RWPE2 (cell line): ENCODE measurements at places on chromosomes 3 and 15.
A peak's percentile ranks its signal among the peaks of the same experiment; 100 is the strongest.

- peaks cover 20% of the 10 kb centered on the region for H3K4me1 ChIP-seq
- H3K4me3 ChIP-seq: no peak overlapping the region
- DNase-seq: no peak
- no peaks in the 10 kb centered on the region for H3K36me3 ChIP-seq
- peak overlapping the region; percentile 68 for H3K27ac ChIP-seq
These were observed 74.5 kb downstream of the TLE3 start for GRCh38 chr15:70023064-70023768.

DNA sequence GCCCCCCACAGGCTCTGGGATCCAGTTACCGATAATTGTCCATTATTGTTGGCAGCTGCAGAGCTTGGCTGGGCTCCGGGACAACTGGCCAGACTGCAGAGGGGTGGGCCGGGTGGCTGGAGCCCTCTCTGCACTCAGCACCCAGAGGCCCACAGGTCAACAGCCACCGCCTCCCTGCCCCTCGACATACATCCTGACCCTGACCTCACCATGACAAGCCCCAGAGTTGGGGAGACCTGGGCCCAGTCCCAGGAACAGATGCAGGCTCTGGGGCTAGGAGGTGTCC lies 22.4 kb downstream of the PTH1R start:
- no peaks in the 10 kb centered on the region for H3K4me1 ChIP-seq
- H3K36me3 ChIP-seq: no peaks in the 10 kb centered on the region
- H3K27ac ChIP-seq: no peak overlapping the region
- DNase-seq: no peak
- no peak overlapping the region for H3K4me3 ChIP-seq

DNA sequence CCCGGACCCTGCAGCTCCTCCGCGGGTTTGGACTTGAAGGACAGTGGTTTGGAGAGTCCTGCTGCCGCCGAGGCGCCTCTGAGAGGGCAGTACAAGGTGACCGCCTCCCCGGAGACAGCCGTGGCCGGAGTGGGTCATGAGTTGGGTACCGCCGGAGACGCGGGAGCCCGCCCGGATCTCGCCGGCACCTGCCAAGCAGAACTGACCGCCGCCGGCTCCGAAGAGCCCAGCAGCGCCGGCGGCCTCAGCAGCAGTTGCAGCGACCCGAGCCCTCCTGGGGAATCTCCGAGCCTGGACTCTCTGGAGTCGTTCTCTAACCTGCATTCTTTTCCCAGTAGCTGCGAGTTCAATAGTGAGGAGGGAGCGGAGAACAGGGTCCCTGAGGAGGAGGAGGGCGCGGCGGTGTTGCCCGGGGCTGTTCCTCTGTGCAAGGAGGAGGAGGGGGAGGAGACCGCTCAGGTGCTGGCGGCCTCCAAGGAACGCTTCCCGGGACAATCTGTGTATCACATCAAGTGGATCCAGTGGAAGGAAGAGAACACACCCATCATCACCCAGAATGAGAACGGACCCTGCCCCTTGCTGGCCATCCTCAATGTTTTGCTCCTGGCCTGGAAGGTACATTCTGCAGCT lies 634 bp downstream of the MINDY2 start:
- H3K4me3 ChIP-seq: peak overlapping the region; percentile 69
- peak overlapping the region; percentile 73 for H3K27ac ChIP-seq
- H3K36me3 ChIP-seq: 0 out of 2 replicates have a peak, but pooled peaks cover 7% of the 10 kb centered on the region
- no peaks in the 10 kb centered on the region for H3K27me3 ChIP-seq

- no peak overlapping the region for H3K4me3 ChIP-seq
- no peaks in the 10 kb centered on the region for H3K36me3 ChIP-seq
- H3K4me1 ChIP-seq: no peaks in the 10 kb centered on the region
- no peak overlapping the region for H3K27ac ChIP-seq
- no peak for DNase-seq
These were observed 41.8 kb upstream of the CCNL1 start for GRCh38 chr3:157201648-157202278.

DNA sequence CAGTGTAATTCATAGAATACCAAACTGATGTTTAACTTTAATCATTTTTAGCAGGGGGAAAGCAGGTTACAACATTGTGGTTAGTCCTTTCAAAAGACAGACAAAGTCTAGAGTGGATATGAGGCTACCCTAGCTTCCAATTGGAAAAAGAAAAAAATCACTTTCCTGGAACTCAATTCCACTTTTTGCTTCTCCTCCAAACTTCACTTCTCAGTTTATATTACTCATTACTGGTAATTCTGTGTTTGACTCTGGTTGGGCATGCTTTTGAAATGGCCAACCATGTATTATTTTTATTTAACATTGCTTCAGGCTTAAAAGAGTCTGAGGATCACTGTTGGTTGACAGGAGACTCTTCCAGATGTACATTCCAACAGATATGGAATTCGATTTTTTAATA lies 84.8 kb downstream of the RAP2B start:
- no peak for DNase-seq
- H3K4me3 ChIP-seq: no peak overlapping the region
- no peaks in the 10 kb centered on the region for H3K27me3 ChIP-seq
- no peak overlapping the region for H3K27ac ChIP-seq
- no peaks in the 10 kb centered on the region for H3K36me3 ChIP-seq

GRCh38 chr3:190586631-190587011 lies 72.7 kb downstream of the IL1RAP start:
- H3K36me3 ChIP-seq: no peaks in the 10 kb centered on the region; the same call in 1 of the 2 replicates
- no peak for DNase-seq
- H3K4me1 ChIP-seq: peaks cover 25% of the 10 kb centered on the region
- no peaks in the 10 kb centered on the region for H3K27me3 ChIP-seq

- H3K4me3 ChIP-seq: no peak overlapping the region
- no peak overlapping the region for H3K27ac ChIP-seq
- no peaks in the 10 kb centered on the region for H3K4me1 ChIP-seq
- no peak for DNase-seq
These were observed 314.7 kb downstream of the MAGI1 start for GRCh38 chr3:65723985-65724384.

DNA sequence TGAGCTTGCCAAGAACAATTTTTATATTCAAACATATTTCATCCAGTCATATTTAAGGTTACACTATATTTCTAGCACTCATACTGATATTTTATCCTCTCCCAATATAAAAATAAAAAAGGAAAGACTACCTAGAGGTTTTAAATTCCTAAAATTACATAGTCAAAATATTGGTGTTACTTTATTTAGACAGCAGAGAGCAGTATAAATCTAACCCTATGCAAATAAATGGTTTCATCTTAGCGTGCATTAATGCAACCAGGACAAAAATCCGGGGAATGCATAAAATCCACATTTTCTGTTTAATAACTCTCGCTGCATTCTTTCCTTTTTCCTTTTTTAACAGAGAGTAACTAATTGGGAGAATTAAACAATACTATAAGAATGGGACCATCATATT lies 1447.4 kb upstream of the ALCAM start:
- no peak overlapping the region for H3K27ac ChIP-seq
- H3K4me1 ChIP-seq: no peaks in the 10 kb centered on the region
- H3K27me3 ChIP-seq: no peaks in the 10 kb centered on the region
- H3K36me3 ChIP-seq: no peaks in the 10 kb centered on the region
- H3K4me3 ChIP-seq: no peak overlapping the region
- DNase-seq: no peak

DNA sequence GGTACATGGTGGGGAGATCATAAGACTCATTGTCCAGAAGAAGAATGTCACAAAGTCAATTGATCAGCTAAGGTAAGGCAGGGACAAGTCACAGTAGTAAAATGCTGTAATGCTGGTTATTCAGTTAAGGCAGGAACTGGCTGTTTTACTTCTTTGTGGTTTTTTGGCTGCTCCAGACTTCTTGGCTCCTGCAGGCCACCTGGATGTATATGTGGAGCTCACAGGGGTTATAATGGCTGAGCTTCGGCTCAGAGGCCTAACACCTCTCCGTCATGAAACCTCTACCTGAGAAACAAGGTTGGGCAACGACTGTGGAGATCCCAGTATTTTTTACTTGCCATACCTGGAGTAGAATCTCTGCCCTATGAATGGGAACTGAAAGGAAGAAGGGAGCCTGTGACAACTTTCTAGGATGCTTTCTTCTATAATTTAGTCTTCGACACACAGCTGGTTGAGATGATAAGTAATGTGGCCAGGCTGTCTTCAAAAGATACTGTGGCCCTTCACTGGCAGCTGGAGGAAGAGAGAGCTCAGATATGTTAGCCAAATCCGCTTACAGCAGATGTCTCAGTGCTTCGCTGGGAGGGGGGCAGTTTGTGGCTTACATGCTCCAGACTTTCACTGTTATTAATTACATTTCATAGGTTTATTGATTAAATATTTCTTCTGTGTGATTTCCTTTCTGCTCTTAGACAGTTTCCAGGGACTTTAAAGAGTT lies 887.8 kb downstream of the IGSF11 start:
- H3K4me1 ChIP-seq: no peaks in the 10 kb centered on the region
- H3K27me3 ChIP-seq: no peaks in the 10 kb centered on the region

GRCh38 chr3:50675179-50676030 lies 678 bp downstream of the DOCK3 start:
- no peak overlapping the region for H3K27ac ChIP-seq
- peak overlapping the region; percentile 33 for H3K4me3 ChIP-seq
- H3K27me3 ChIP-seq: peaks cover 82% of the 10 kb centered on the region
- no peaks in the 10 kb centered on the region for H3K4me1 ChIP-seq
- DNase-seq: no peak

- peaks cover 3% of the 10 kb centered on the region for H3K27me3 ChIP-seq
- peaks cover 43% of the 10 kb centered on the region for H3K36me3 ChIP-seq
- peaks cover 42% of the 10 kb centered on the region for H3K4me1 ChIP-seq
- no peak for DNase-seq
- H3K4me3 ChIP-seq: peak overlapping the region; percentile 84
- peak overlapping the region; percentile 65 for H3K27ac ChIP-seq
These were observed 2.1 kb downstream of the TLE3 start for GRCh38 chr15:70095408-70096214.

DNA sequence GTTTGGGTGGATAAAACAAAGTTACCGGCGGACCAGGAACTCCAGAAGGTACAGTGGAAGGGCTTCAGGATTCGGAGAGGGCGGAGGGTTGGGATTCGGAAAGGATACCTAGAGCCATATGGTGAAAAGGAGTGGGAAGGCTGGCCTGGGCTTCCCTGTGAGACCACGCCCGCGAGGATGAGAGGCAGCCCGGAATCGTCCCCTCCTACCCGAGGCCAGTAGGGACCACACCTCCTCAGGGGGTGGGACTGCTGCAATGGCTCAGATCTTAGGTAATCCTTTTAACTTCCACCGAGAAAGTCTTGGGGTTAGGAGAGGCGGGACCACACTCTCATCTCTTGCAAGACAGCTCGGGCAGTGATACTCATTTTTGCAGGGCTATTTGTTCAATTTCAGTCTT lies 511.3 kb downstream of the OCA2 start:
- peaks cover 20% of the 10 kb centered on the region for H3K27me3 ChIP-seq
- no peak for DNase-seq
- no peaks in the 10 kb centered on the region for H3K4me1 ChIP-seq
- H3K36me3 ChIP-seq: no peaks in the 10 kb centered on the region

- no peaks in the 10 kb centered on the region for H3K36me3 ChIP-seq
- no peak overlapping the region for H3K27ac ChIP-seq
- H3K4me3 ChIP-seq: no peak overlapping the region
- no peak for DNase-seq
- H3K27me3 ChIP-seq: no peaks in the 10 kb centered on the region
These were observed 97.3 kb downstream of the FOXB1 start for GRCh38 chr15:60101416-60101815.

GRCh38 chr15:25543196-25543595 lies 104.4 kb upstream of the UBE3A start:
- H3K4me1 ChIP-seq: no peaks in the 10 kb centered on the region
- H3K4me3 ChIP-seq: no peak overlapping the region
- H3K27ac ChIP-seq: no peak overlapping the region

DNA sequence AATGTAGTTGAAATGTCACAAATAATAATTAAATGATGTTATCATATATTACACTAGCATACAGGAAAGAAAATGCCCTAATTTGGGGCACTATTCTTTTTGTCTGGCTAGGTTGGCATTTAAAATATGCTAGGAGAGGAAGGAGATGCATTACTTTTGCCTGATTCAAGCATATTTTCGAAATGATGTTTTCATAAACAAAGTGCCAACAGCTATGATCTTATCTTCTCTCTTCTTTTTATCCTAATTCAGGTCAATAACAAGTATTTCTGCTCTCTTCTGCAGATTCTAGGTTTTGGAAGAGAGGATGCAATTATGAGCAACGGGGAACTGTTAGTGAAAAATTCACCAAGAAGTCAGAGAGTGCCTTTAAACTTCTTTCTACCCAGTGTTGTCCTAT lies 55.8 kb upstream of the NR2F2 start:
- no peak for DNase-seq
- peak overlapping the region; percentile 97 for H3K27ac ChIP-seq
- peaks cover 55% of the 10 kb centered on the region for H3K4me1 ChIP-seq

GRCh38 chr3:178202194-178202593 lies 334.0 kb upstream of the KCNMB2 start:
- no peaks in the 10 kb centered on the region for H3K36me3 ChIP-seq
- DNase-seq: no peak
- H3K4me1 ChIP-seq: no peaks in the 10 kb centered on the region
- H3K27me3 ChIP-seq: no peaks in the 10 kb centered on the region

DNA sequence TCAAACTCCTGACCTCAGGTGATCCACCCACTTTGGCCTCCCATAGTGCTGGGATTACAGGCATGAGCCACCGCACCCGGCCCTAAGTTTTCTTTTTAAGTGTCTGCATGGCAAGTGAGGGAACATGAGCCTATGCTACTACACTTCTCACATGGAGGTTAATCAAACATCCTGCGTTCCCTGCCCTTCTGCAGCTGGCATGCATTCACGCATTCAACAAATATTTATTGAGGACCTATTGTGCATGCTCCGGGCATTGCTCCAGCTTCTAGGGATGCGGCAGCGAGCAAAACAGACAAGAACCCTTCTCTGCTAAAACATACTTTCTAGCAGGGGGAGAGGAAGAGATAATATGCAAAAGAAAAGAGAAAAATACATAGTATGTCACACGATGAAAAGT lies 42.6 kb upstream of the ACKR4 start:
- H3K4me1 ChIP-seq: peaks cover 9% of the 10 kb centered on the region
- no peak overlapping the region for H3K27ac ChIP-seq
- DNase-seq: no peak
- no peaks in the 10 kb centered on the region for H3K27me3 ChIP-seq

- no peaks in the 10 kb centered on the region for H3K4me1 ChIP-seq
- no peaks in the 10 kb centered on the region for H3K36me3 ChIP-seq
- H3K27ac ChIP-seq: no peak overlapping the region
- DNase-seq: no peak
- H3K27me3 ChIP-seq: no peaks in the 10 kb centered on the region
- no peak overlapping the region for H3K4me3 ChIP-seq
These were observed 112.9 kb upstream of the ARHGEF3 start for GRCh38 chr3:56914646-56915045.
